ENCODE measurements at places on chromosomes 2 and 18. TPM values are rescaled to one million over a fixed set of nuclear protein-coding genes. Genes with fewer than 3 reads are reported as not detected.

GRCh38 chr2:46861916-46862315 is 53.7 kb downstream of the MCFD2 start:
- no peaks in the 10 kb centered on the region for H3K36me3 ChIP-seq
- H3K27me3 ChIP-seq: no peaks in the 10 kb centered on the region
- H3K4me3 ChIP-seq: no peak overlapping the region

- H3K36me3 ChIP-seq: no peaks in the 10 kb centered on the region
- H3K4me1 ChIP-seq: no peaks in the 10 kb centered on the region
- no peak overlapping the region for H3K4me3 ChIP-seq
- H3K27me3 ChIP-seq: no peaks in the 10 kb centered on the region
Observed at GRCh38 chr2:95539290-95539689, 52.5 kb upstream of the TRIM43 start.

SLC30A3 gene
- total RNA-seq: 1.2 TPM

DRC1 gene
- not detected for total RNA-seq

DNA sequence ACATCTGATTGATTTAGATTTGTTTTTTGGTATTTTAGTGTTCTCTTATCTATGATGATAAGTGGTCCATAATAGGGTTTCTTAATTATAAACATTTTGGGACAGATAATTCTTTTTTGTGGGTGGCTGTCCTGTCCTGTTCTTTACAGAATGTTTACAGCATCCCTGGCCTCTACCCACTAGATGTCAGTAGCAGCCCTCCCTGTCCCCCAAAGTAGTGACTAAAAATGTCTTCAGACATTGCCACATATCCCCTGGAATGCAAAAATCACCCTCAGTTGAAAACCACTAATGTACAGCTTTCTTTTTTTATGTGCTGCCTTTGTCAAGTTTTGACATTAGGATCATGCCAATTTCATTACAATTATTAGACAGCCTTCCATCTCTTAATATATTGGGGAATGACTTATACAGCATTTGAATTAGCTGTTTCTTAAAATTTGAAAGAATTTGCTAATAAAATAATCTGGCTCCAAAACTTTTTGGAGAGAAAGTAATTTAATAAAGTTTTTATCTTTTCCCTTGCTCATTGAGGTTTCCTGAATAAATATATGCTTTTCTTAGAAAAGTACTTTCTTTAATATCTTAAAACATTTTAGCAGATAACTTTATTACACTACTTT is 19.5 kb downstream of the WIPF1 start:
- H3K27ac ChIP-seq: no peak overlapping the region
- no peaks in the 10 kb centered on the region for H3K36me3 ChIP-seq
- H3K27me3 ChIP-seq: no peaks in the 10 kb centered on the region
- DNase-seq: no peak
- H3K4me3 ChIP-seq: no peak overlapping the region

DYSF gene
- 10.1 TPM for total RNA-seq

- no peak for DNase-seq
- no peaks in the 10 kb centered on the region for H3K4me1 ChIP-seq
- H3K27ac ChIP-seq: no peak overlapping the region
- no peaks in the 10 kb centered on the region for H3K36me3 ChIP-seq
Observed at GRCh38 chr2:234816491-234816890, 135.3 kb upstream of the SH3BP4 start.

DNA sequence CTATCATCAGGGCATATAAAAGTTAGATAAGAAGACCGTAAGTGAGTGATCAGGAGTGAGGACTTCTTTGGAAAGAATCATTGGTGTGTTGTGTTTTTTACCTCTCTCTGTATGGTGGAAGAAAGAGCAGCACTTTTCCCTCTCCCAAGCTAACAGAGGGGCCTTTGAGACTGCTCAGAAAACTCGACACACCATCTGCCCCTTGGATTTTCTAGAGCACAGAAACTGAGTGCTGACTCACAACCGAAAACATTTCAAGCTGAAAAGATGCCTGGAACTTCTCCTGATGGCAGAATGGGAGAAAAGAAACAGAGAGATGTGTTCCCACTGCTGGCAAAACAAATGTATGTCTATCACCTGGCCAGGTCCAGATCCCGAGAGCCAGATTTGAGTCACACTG is 156.6 kb downstream of the DNAH7 start:
- no peaks in the 10 kb centered on the region for H3K4me1 ChIP-seq
- no peak overlapping the region for H3K4me3 ChIP-seq
- DNase-seq: no peak
- H3K36me3 ChIP-seq: no peaks in the 10 kb centered on the region
- H3K27ac ChIP-seq: no peak overlapping the region
- no peaks in the 10 kb centered on the region for H3K27me3 ChIP-seq

DNA sequence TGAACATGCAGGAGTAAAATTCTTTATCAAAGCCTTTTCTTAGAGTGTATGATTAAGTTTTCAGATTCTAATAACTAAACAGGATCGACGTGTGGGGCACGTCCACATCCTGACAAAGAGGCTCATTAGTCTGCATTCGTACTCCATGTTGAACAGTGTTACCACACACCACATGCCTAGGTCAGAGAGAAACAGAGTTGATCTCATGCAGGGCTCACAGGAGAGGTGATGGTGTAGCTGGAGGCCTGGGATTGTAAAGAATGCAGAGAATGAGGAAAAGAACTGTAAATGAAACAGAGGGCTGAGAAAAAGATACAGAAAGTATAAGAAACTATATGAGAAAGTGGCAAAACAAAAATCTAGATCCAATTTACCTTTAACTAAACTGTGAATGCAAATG is 632.5 kb downstream of the BCL11A start:
- no peaks in the 10 kb centered on the region for H3K36me3 ChIP-seq
- H3K27me3 ChIP-seq: no peaks in the 10 kb centered on the region
- DNase-seq: no peak
- H3K4me1 ChIP-seq: no peaks in the 10 kb centered on the region
- no peak overlapping the region for H3K27ac ChIP-seq

ARHGEF33 gene
- 0.74 TPM for total RNA-seq

LRATD1 gene
- 32.7 TPM for total RNA-seq

DNA sequence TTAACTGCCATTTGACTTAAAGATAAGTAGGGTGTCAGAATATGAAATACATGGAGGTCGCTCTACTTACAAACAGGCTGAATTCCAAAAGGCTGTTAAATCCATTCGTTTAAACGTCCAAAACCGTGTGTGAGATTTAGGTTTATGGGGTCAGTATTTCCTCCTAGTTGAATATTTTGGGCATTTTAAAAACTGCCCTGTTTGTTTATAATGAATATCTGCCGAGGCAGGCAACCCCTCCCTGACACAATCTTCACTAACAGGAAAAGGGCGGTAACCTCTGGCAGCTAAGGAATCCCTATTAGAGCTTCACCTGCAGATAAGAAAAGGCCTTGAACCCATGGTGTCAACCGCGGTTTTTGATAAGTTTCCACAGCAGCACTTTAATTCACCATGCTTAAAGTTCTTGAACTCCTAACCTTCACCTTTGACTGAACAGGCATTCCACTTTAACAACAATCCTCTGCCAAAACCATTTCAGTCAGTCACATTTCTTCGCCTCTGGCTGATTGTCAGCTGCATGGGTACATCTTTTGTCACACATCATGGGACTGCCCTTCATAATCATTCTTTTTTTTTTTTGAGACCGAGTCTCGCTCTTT is 17.8 kb downstream of the TRAK2 start:
- H3K4me1 ChIP-seq: peaks cover 27% of the 10 kb centered on the region
- no peaks in the 10 kb centered on the region for H3K36me3 ChIP-seq
- no peak overlapping the region for H3K27ac ChIP-seq

DNA sequence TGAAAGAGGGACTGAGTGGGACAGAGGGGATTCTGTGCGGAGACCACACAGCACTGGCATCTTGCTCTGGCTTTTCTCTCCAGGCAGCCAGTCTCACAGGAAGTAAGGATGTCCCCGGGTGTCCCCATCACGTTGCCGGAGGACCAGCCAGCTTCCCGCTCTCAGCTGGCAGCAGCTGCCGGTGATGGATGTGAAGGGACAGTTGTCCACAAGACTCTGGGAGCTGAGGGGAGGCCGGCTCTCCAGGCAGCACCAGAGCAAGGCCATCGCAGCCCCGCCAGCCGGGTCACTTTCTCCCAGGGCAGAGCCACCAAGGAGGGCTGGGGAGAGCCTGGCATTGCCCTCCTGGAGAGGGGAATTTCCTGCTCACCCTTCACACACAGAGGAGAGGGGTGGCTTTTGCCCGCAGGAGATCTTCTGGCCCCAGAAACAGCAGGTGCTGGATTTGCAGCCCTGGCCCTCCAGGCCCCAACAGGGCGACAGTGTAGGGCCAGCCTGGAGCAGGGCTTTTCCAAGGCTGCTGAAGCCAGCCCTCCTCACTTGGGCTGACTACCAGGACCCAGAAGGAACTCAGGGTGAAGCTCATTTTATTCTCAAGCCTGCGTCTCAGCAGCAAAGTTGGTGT is 24.0 kb upstream of the B3GNT7 start:
- H3K36me3 ChIP-seq: no peaks in the 10 kb centered on the region
- H3K4me3 ChIP-seq: no peak overlapping the region
- no peaks in the 10 kb centered on the region for H3K4me1 ChIP-seq

- no peak overlapping the region for H3K4me3 ChIP-seq
- H3K27me3 ChIP-seq: no peaks in the 10 kb centered on the region
- no peaks in the 10 kb centered on the region for H3K36me3 ChIP-seq
- no peaks in the 10 kb centered on the region for H3K4me1 ChIP-seq
- DNase-seq: no peak
- H3K27ac ChIP-seq: no peak overlapping the region
Observed at GRCh38 chr2:48852938-48853337, 97.4 kb upstream of the LHCGR start.

- DNase-seq: no peak
- no peak overlapping the region for H3K27ac ChIP-seq
- H3K36me3 ChIP-seq: no peaks in the 10 kb centered on the region
- no peak overlapping the region for H3K4me3 ChIP-seq
Observed at GRCh38 chr2:212288308-212288707, 250.3 kb downstream of the ERBB4 start.

- no peak for DNase-seq
- no peaks in the 10 kb centered on the region for H3K36me3 ChIP-seq
- no peak overlapping the region for H3K27ac ChIP-seq
- no peak overlapping the region for H3K4me3 ChIP-seq
- no peaks in the 10 kb centered on the region for H3K4me1 ChIP-seq
Observed at GRCh38 chr2:17115466-17115865, 402.8 kb downstream of the RAD51AP2 start.

GRCh38 chr2:198441246-198441645 is 636.9 kb downstream of the PLCL1 start:
- no peak for DNase-seq
- no peaks in the 10 kb centered on the region for H3K4me1 ChIP-seq
- H3K27ac ChIP-seq: no peak overlapping the region
- H3K27me3 ChIP-seq: no peaks in the 10 kb centered on the region

RTTN gene
- 16.7 TPM for total RNA-seq

DNA sequence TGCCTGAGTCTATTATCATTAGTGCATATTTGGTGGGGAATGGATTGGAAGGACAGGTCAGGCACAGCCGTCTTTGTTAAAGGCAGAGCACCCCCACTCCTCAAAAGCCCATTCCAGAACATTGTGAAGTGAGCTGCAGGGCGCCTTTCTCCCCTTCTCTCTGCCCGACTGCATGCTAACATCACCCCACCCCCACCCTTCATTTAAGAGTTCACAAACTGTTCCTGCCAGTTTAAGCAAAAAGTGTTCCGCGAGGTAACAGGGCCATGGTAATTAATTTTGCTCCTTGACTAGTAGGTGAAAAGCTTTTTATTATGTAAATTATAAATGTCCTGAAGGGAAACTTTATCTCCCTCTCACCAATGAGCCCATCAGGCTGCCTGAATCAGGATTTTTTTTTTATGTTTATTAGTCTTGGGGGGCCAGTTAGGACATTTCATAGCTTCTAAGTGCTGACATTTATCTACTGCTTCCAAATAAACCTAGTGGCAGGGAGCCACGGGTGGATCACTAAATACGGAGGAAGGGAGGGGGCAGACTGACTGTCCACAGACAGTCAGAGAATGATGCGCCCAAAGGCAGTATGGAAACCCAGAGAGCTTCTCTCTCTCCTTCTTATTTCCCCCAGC is 99.4 kb downstream of the FTCDNL1 start:
- DNase-seq: no peak
- no peak overlapping the region for H3K27ac ChIP-seq
- no peaks in the 10 kb centered on the region for H3K27me3 ChIP-seq
- H3K4me3 ChIP-seq: no peak overlapping the region
- no peaks in the 10 kb centered on the region for H3K4me1 ChIP-seq

DNA sequence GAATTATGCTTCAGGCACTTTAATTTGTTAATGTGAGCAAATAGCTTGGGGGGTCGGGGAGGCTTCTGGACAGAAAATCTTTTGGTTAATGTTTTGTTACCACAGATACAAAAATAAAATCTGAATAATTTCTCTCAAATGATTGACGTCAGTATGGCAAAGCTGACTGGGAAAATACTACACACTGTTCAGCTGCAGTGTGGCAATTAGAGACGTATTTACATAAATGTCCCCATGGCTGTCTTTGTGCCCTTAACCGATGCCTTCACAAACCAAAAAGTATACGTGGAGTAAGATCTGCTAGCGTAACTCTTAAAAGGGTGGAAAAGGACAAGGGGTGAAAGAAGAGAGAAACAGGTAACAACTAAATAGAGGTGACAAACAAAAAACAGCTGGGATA is 83.4 kb downstream of the ACTR2 start:
- peaks cover 11% of the 10 kb centered on the region for H3K4me1 ChIP-seq
- H3K4me3 ChIP-seq: no peak overlapping the region
- no peaks in the 10 kb centered on the region for H3K27me3 ChIP-seq
- no peak overlapping the region for H3K27ac ChIP-seq
- DNase-seq: no peak

GRCh38 chr2:46086578-46087070 is 210.6 kb upstream of the EPAS1 start:
- no peak overlapping the region for H3K4me3 ChIP-seq
- DNase-seq: no peak
- peak overlapping the region; percentile 17 for H3K27ac ChIP-seq
- H3K27me3 ChIP-seq: no peaks in the 10 kb centered on the region
- H3K4me1 ChIP-seq: peaks cover 11% of the 10 kb centered on the region

SP140L gene
- total RNA-seq: 11.5 TPM

DNA sequence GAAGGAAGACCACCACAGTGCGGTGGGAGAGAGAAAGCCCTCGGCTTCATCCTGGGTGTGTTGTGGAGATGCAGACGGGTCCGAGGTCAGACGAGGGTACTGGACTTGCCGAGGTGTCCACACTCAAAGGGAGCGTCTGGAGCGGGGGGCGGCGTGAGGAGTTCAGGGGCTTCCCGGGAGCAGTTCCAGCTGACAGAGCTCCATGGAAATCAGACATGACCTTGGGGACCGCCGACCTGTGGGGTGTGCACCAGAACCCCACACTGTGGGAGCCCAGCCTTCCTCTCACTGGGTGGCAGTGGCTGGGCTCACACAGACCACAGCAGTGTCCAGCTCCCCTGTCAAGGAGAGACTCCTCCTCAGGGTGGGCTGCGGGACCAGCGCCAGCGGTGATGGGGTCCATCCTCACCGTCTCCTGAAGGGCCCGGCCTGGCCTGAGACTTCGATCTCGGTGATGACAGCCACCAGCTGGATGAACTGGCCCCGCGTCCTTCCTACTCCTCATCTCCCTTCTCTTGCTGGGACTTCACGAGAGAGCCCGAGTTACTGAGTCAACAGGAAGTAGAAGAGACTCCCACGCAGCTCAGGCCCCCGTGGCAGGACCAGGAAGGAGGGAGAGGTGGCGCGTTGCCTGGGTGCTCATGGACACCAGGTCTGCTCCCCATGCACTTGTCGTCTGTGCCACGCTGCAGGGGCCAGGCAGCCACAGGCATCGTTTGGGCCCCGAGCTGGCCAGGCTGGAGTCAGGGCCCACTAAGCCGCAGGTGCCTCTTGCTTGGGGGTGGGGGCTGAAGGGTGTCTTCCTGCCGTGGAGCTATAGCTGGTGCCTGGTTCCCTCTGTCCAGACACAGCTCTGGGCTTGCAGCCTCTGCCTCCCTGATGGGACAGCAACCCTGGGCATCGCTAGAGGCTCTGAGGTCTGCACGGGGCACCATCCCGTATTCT is 101.9 kb upstream of the CTDP1 start:
- no peak overlapping the region for H3K27ac ChIP-seq
- peaks cover 33% of the 10 kb centered on the region for H3K4me1 ChIP-seq
- no peak overlapping the region for H3K4me3 ChIP-seq
- H3K36me3 ChIP-seq: no peaks in the 10 kb centered on the region
- no peaks in the 10 kb centered on the region for H3K27me3 ChIP-seq
